ENCODE measurements at places on chromosomes 7 and 10.

GRCh38 chr10:113168584-113168983, 218.5 kb downstream of the TCF7L2 start:
- DNase-seq, result no peak

DNA sequence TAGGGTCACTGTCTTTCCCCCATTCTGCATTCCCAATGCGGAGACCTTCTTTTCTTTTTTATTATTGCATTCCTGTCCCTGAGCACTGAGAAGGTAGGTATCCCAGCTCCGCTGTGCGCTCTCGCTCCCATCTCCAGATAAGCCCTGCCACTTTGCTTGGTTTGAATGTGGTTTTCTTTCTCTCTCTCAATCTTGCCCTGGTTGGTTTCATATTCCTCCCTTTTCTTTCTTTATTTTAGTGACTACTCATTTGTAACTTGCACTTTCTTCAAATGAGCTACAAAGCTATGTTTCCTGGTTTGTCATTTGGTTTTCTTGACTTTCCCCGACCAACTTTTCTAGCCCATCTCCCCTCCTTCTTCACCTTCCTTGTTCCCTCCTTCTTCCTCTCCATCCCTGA, 29.0 kb upstream of the HSPB1 start:
- no peak for DNase-seq

GRCh38 chr10:89648074-89648473, 3.0 kb upstream of the PANK1 start:
- no peak for DNase-seq

- no peak for DNase-seq
These were observed 94.0 kb downstream of the GRK5 start for GRCh38 chr10:119301397-119301796.

DNA sequence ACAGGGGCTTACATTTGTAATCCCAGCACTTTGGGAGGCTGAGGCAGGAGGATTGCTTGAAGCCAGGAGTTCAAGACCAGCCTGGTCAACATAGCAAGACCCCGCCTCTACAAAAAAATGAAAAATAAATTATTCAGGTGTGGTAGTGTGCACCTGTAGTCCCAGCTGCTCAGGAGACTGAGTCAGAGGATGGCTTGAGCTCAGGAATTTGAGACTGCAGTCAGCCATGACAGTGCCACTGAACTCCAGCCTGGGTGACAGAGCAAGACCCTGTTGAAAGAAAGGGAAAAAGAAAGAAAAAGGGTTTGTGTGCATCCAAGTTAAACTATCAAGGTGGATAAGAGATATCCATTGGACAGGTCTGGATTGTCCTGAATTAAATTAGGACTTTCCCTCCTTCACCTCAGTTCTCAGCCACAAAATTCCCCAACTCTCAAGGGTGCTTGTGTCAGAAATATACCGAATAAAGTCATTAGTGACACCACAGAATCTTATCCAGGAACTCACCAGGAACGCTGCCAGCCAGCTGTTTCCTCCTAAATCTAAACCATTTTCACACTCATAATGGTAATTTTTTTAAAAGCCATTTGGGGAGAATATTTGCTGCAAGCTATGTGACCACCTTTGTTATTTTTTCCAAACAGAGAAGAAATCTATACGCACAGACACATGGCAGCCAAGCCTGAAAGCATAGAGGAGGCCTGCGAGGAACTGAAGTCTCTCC, 12.0 kb downstream of the AFAP1L2 start:
- no peak for DNase-seq

DNA sequence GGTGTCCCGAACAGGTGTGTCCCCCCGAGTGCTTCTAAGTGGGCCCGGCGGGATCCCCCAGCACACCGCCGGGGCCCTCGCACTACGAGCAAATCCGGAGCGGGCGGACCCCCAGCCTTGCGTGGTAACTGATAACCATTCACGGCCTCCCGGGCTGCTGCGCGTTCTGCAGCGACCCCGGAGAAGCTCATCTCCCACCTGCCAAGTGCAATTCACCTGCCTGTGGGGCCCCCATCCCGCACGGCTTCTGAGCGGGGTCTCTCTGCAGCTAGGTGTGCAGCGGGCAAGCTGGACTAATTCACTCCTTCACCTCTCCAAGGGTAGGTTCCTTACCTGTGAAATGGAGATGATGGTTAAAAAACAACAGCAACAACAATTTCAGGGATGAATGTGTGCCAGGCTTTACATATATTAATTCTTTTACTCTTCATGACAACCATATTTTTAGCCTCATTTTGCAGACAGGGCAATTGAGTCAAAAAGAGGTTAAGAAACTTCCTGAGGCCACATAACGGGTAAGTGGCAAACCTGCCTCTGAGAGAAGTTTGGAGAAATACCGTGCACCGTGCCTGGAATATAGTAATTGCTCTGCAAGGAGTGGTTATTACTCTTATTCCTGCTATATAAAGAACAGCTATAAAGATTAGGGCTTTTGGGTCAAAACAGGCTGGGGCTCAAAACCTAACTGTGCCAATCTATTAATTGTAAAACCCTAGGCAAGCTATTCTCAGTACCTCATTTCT, 652 bp upstream of the PODXL start:
- DNase-seq, result no peak

- DNase-seq, result no peak
These were observed 71.8 kb upstream of the DNAJB6 start for GRCh38 chr7:157265051-157265450.

- no peak for DNase-seq
These were observed 102.3 kb downstream of the MKX start for GRCh38 chr10:27643301-27643700.

- DNase-seq, result no peak
These were observed 339.2 kb downstream of the GRID1 start for GRCh38 chr10:86027346-86027745.

- no peak for DNase-seq
These were observed 27.8 kb downstream of the TMEM236 start for GRCh38 chr10:17779784-17780183.

DNA sequence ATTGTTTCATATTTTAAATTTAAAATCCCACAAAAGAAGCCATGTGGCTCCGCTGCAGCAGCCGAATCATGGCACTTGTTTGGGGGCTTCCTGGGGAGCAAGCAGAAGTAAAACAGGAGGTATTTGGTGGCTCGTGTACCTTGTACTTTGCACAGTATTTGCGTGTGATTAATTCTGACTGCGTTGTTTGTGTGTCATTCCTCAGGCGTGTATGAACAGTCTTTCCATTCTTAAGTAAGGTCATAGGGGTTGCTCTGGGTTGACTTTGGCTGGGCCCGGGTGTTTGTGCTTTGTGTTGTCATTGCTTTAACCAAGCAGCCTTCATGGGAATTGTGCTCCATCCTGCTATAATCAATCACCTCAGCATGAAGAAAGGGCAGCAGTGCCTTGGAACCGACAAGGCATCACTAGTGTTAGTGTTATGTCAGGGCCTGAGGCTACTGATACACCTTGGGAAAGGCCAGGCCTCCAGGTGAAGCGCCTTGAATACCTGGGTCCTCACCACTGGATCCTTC, 182.4 kb downstream of the ARHGAP21 start:
- no peak for DNase-seq

DNA sequence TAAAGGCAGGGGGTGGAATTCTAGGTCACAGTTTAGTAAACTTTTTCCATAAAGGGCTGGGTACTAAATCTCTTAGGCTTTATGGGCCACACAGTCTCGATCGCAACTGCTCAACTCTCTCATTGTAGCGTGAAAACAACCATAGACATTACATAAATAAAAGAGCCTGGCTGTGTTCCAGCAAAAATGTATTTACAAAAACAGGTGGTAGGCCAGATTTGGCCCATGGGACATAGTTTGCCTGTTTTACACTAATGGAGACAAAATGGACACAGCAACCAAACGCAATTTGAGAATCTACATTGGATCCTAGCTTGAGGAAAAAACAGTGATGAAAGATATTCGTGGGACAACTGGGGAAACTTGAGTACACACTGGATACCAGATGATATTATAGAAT, 23.2 kb upstream of the MALSU1 start:
- DNase-seq, result no peak

- DNase-seq, result no peak
These were observed 159.4 kb upstream of the MEOX2 start for GRCh38 chr7:15845868-15846267.

- no peak for DNase-seq
These were observed 92.7 kb downstream of the CDK14 start for GRCh38 chr7:90688810-90689209.

- no peak for DNase-seq
These were observed 5.7 kb downstream of the ANK3 start for GRCh38 chr10:60384011-60384410.

- DNase-seq, result no peak
These were observed 689.5 kb downstream of the DNAJB9 start for GRCh38 chr7:109259151-109259550.

DNA sequence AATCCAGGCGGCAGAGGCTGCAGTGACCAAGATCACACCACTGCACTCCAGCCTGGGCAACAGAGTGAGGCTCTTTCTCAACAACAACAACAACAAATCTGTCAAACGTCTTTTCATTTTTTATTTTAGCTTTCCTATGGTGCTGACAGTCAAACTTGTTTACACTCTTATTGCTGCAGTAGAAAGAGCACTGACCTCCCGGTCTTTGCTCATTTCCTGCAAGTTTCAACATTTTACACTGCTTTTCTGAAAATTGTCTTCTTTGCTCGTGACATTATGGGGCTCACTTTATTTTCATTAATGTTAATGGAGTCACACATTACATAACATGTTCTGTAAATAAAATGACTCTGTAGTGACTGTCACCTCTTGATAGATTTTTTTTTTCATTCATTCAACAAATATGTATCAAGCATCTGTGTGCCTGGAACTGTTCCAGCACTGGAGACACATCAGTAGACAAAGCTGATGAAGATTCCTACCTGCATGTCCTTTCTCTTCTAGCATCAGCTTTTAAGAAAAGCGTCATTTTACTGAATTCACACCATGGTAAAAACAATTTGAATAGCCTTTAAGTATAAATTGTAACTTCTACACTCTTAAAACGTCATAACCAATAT, 277.3 kb downstream of the CELF2 start:
- DNase-seq, result no peak

DNA sequence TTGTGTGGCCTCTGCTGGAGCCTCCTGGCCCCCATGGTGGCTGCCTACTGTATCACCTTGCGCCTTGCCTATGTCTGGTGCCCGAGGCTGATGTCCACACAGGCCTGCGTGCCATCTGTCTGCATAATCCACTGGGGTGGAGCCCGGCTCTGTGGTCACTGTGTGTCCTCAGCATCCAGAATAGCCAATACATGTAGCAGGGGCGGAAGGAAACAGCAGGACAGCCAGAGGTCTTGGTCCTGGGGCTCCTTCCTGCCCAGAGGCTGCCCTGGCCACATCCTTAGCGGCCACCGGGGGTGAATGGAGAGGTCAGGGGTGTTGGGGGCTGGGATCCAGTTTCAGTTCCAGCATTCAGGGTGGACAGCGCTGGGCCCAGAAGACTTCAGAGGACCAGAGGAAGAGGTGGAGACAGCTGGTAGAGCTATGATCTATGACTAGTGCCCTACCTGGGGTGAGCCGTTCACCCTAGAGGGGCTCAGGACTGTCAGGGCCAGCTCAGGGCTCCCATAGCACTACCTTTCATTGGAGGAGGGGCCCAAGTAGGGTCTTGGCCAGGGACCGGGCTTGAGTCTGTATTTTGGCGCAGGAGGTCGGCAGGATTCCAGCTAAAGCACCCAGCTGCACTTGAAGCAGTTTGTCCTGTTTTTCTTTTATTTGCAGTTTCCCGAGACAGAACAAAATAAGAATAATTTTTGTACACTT, 15.9 kb downstream of the YKT6 start:
- DNase-seq, result no peak

DNA sequence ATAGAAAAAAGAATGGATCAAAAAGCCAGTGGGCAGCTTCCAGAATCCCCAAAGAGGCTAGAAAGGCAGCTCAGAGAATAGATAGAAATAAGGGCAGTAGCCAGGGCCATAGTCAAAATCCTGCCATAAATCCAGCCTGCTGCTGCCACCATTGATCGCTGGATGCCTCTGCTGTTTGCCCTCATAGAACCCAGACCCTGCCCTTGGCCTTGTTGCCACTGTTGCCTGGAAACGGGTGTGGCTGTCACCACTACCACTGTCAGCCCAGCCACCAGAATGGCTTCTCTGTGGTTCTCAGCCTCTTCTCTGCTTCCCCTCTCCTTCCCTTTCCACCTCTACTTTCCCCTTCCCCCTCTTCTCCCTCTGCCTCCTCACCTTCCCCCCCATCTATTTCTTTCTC, 57.8 kb downstream of the HHEX start:
- DNase-seq, result no peak
